CD4-positive, alpha-beta T cell (primary cell): ENCODE measurements at places on chromosomes 7 and 10. TPM values are rescaled to one million over a fixed set of nuclear protein-coding genes. Genes with fewer than 3 reads are reported as not detected.

The NUP205 gene
- total RNA-seq: 54.7 TPM

The GPER1 gene
- total RNA-seq: not detected

- DNase-seq: no peak
Measured at GRCh38 chr7:122082670-122083069, 61.4 kb downstream of the AASS start.

The TFR2 gene
- 1.7 TPM for total RNA-seq

DNA sequence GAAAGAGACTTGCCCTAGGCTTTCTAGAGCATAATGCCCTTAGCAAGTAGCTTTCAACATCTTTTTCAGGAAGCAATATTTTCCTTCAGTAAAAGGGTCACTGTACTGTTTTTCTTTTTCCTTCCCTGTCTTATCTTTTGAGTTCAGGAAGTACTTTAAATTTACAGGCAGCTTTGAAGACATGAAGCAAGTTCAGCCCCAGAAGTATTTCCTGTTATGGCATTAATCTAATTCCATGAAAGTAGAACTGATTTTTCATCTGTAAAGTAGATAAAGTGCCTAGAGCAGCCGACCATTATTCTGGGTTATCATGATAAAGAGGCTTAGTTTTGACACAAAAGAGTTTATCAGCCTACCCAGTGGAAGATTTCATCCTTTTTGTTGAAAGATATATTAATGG lies 288.2 kb downstream of the ADK start:
- no peak for DNase-seq

DNA sequence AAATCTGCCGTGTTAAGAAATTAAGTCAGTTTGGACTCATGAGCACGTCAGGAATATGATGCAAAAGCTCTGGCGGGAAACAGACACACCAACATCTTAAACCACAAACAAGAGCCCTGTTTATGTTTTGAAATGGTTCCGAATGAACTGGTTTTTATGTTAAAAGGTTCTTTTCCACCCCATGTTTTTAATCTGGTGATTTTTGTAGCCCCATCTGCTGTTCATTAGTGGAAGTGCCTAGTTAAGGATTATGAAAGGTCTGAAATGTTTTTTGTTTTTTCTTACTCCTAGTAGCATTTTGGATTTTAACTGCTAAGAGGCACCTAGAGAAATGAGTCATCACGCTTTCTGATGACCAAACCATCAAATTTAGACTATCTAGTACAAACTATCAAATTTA lies 404.1 kb upstream of the MKI67 start:
- DNase-seq: no peak

GRCh38 chr7:49159536-49159935 lies 235.2 kb downstream of the CDC14C start:
- DNase-seq: no peak

GRCh38 chr10:115328331-115328730 lies 235.2 kb downstream of the ATRNL1 start:
- DNase-seq: no peak

DNA sequence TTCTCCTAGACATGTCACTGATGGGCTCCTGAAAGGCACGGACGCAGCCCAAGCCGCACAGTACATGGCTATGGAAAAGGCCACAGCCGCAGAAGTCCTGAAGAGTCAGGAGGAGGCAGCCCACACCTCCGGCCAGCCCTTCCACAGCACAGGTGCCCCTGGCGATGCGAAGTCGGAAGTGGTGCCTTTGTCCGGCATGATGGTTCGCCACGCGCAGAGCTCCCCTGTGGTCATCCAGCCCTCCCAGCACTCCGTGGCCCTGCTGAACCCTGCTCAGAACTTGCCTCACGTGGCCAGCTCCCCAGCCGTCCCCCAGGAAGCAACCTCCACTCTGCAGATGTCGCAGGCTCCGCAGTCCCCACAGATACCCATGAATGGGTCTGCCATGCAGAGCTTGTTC lies 199.4 kb downstream of the ARHGAP21 start:
- no peak for DNase-seq

The OR2A7 gene
- total RNA-seq: 5.4 TPM

The SRRM3 gene
- total RNA-seq: not detected

The CACNA2D1 gene
- not detected for total RNA-seq

GRCh38 chr10:78819361-78820006 lies 249.3 kb upstream of the ZMIZ1 start:
- DNase-seq: no peak

DNA sequence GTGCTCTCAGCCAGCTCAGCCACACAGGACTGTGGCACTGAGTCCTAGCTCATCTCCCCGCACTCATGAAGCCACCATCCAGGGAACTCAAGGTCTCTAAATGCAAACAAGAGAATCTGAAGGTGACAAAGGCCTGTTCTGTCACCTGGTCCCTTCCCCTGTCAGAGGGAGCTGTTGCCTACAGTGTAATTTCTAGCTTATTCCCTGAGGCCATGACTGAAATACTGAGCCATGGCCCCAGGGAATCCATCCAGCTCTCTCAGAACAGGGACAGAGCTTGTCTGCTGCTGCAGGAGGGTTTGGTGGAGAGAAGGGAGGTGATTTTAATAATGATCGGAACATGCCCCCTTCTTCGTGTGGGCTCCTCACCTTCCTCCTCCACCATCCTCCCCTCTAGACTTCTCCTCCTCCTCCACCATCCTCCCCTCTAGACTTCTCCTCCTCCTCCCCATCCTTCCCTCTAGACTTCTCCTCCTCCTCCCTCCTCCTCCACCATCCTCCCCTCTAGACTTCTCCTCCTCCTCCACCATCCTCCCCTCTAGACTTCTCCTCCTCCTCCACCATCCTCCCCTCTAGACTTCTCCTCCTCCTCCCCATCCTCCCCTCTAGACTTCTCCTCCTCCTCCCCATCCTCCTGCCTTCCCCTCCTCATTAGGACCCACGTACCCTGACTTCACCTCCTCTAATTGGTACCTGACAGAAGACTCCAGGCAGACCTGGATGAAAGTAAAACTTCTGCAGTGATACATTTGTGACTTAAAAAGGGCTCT lies 338.0 kb upstream of the MKI67 start:
- no peak for DNase-seq

The CHN2 gene
- total RNA-seq: 2.1 TPM

- DNase-seq: no peak
Measured at GRCh38 chr7:44142028-44142427, 896 bp upstream of the MYL7 start.

DNA sequence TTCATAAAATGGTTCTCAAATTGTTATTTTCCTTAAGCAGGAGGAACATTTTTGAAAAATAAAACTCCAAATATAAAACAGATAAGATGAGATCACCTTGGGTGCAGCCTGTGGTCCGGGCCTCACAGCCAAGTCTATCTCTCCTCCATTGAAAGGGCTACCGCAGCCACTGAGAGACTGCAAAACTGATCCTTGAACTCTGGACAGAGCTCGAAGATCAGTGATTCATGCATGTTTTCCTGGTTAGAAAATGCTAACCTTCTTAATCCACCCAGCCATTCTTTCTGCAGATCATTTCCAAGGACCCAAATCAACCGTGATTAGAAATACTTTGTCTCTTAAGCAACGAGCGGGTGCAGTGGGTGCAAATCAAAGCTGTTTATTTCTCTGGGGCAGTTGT lies 378.8 kb downstream of the PLXDC2 start:
- no peak for DNase-seq

GRCh38 chr10:131442271-131442670 lies 130.8 kb upstream of the TCERG1L start:
- DNase-seq: no peak

DNA sequence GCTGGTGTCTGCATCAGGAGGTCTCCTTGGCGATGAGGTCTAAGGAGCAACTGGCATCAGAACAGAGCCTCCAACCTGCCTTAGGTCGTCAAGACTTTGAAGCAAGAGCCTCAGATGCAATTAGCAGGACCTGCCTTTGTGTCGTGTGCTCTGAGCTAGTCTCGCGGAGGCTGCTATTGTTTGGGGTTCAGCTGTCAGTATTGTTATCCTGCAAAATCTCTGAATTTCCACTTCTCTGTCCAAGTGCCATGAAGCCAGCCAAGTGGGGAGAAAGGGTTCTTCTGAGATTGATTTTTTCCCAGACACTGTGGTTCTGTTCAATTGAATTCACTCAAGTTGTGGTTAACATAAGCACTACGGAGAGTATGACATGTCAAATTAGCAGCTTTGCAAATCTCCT lies 78.7 kb downstream of the ADARB2 start:
- DNase-seq: no peak

- DNase-seq: no peak
Measured at GRCh38 chr7:43199371-43200160, 87.1 kb downstream of the HECW1 start.

- DNase-seq: no peak
Measured at GRCh38 chr10:21343087-21343486, 182.4 kb downstream of the SKIDA1 start.

- DNase-seq: no peak
Measured at GRCh38 chr7:44277391-44277790, 48.0 kb downstream of the CAMK2B start.

GRCh38 chr7:3585826-3586225 lies 284.8 kb downstream of the SDK1 start:
- DNase-seq: no peak

- no peak for DNase-seq
Measured at GRCh38 chr7:30313348-30313747, 29.0 kb downstream of the ZNRF2 start.

DNA sequence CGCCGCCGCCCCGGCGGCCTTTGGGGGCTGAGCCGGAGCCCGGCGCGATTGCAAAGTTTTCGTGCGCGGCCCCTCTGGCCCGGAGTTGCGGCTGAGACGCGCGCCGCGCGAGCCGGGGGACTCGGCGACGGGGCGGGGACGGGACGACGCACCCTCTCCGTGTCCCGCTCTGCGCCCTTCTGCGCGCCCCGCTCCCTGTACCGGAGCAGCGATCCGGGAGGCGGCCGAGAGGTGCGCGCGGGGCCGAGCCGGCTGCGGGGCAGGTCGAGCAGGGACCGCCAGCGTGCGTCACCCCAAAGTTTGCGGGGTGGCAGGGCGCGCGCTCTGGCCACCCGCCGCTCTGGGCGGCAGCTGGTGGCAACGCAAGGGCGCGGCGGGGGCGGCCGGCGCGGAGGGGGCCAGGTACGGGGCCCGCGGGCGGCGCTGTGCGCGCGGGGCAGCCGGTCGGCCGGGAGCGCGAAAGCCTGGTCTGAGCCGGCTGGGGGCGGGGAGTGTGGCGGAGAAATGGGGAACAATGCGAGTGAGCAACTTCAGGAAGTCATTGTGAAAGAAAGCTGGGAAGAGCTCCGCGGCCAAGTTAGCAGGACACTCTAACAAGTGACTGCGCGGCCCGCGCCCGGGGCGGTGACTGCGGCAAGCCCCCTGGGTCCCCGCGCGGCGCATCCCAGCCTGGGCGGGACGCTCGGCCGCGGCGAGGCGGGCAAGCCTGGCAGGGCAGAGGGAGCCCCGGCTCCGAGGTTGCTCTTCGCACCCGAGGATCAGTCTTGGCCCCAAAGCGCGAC lies at the start of gene IKZF1:
Gene IKZF1, plus strand, starts transcription at position 588 of the 782 bp plus-strand sequence. CDS start 14,346 bp downstream, outside the sequence.
- DNase-seq: peak; percentile 54

DNA sequence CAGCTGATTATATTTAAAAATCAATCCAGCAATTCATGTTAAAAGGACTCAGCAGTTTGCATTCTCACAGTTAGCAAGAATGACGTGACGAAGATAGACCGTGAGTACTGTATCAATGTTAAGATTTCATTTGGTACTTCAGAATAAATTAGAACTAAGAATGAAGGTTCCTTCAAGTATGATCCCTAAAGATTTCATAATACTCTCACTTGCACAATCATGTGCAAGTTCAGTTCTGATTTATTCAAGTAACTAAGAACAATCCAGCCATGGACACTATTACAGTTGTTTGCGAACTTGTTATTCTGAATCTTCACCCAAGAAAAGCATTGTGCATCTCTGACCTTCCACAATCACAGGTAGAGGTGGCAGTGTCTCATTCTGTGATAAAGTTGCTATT lies 7.7 kb downstream of the RHEB start:
- DNase-seq: no peak

The NPSR1 gene
- not detected for total RNA-seq

- no peak for DNase-seq
Measured at GRCh38 chr7:69906283-69906995, 308.2 kb downstream of the AUTS2 start.

DNA sequence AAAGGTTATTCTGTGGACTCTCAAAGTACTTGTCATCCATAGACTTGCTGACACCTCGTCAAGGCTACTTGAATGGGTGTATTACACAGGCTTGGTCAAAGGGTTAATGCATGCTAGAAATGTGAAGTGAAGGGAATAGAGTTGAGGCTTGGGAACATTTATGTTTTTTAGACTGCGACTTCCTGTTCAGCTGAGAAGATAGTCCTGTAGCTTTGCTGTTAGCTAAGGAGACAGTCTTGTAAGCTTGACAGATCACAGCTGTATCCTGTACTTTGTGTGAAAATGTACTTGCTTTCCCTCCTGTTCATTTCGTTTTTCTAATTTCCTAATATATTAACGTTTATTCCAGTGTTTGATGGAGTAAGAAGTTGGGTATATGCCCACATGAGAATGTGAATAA lies 52.1 kb downstream of the ADD3 start:
- DNase-seq: no peak

The AKR1C4 gene
- not detected for total RNA-seq

The ETV1 gene
- not detected for total RNA-seq

DNA sequence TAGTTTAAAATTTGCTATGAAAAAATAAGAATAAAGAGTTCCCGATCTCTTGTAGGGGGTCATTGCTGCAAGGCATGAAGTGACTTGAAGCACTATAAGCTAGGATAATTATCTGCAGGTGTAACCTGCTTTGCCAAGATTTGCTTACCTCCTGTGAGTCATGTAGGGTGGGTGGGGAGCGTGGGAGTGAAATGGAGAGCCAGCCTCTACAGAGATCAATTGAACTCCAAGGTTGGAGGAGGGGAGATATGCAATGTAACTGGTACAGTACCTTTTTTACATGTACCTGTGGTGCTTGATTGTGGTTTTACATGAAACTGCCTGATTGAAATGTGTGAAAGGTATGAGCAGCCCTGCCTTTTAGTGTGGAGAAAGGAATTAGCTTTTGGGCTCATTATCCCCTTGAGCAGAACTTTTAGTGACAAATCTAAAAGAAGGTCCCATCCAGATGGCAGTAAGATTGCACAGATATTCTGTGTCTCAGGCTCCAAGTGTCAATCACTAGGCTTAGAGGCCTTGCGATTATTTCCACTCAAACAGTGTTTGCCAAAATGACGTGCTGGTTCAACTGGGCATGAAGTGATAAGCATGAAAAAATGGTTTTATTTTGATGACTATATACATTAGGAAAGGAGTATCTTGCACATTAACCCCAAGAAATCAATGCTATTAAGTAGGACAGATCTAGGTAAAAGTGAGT lies 138.6 kb upstream of the GRB10 start:
- no peak for DNase-seq

The TPST1 gene
- 2.6 TPM for total RNA-seq

The PNLIPRP1 gene
- not detected for total RNA-seq

The ZNF365 gene
- total RNA-seq: 2.0 TPM

GRCh38 chr7:129877146-129877792 lies 75.5 kb downstream of the UBE2H start:
- no peak for DNase-seq

- DNase-seq: no peak
Measured at GRCh38 chr7:101650579-101651081, 21.5 kb upstream of the MYL10 start.

- no peak for DNase-seq
Measured at GRCh38 chr10:98262571-98262970, 5.4 kb downstream of the LOXL4 start.

The ZNF107 gene
- 12.4 TPM for total RNA-seq

The KIAA1217 gene
- total RNA-seq: not detected

- DNase-seq: peak; percentile 25
Measured at GRCh38 chr7:128347647-128348097, 4.0 kb upstream of the RBM28 start.

- DNase-seq: no peak
Measured at GRCh38 chr10:11782793-11783557, 40.2 kb upstream of the PROSER2 start.
